D341Med (cell line): ENCODE measurements at places on chromosomes 7 and 10.

GRCh38 chr10:60714233-60714632 lies 64.0 kb upstream of the CDK1 start:
- no peak for DNase-seq

DNA sequence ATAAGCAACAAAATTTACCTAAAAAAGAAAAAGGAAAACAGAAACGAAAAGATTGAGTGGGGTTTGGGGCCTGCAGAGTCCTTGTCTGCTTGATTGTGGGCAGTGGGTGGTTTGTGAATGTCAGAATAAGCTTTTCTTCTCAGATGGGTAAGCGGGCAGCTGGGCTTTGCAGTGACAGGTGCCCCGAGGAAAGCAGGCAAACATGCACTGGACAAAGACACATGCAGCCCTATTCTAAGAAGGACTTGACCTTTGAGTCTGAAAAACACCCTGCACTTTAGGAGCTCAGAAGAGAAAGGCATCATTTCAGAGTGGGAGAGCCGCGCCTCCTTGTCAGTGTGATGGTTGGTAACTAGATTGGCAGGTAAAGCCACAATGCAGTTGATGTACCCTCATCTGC lies 562.7 kb downstream of the PTPRN2 start:
- no peak for DNase-seq

DNA sequence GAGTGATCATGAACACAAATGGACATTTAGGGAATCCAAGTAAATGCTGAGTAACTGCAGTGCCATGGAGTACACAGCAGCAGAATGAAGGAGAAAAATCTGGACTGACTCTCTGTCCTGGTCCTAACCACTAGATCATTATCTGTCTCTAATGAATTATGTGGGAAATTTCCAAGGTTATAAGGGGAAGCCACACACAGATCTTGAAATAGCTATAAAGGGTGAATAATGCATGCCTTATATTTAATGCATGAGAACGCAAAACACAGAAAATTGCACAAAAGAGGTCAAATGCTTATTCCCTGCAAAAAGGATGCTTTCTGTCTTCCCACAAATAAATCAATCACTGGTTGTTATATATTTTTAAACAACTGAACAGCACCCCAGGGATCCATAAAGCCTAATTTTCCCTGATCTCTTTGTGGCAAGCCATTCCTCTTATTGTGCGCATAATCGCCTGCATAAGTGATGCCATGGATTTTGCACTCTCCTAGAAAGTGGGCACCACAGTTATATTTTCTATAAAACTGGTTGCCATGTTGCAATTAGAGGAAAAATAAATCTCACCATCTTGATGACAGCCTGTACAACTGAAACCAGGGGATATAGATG lies 201.8 kb downstream of the XPNPEP1 start:
- no peak for DNase-seq

- DNase-seq, result no peak
Observed at GRCh38 chr7:130410868-130411541, 29.8 kb downstream of the CEP41 start.

DNA sequence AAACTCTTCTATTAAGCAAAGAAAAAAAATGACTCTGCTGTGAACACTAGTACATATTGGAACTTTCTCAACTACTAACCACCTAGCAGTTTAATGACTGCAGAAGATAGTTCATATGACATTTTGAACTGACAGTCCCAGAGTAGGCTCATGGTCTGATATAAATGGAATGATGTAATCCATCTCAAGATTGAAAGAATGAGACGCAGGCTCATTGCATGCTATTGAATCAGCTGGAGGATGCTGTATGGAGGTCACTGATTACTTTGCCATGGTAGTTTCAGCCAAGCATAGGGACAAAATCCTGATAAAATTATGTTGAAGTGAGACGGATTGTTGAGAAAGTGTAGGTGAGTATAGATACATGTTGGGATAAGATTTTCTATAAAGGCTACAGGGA lies 217.6 kb upstream of the SEMA3E start:
- DNase-seq, result no peak

DNA sequence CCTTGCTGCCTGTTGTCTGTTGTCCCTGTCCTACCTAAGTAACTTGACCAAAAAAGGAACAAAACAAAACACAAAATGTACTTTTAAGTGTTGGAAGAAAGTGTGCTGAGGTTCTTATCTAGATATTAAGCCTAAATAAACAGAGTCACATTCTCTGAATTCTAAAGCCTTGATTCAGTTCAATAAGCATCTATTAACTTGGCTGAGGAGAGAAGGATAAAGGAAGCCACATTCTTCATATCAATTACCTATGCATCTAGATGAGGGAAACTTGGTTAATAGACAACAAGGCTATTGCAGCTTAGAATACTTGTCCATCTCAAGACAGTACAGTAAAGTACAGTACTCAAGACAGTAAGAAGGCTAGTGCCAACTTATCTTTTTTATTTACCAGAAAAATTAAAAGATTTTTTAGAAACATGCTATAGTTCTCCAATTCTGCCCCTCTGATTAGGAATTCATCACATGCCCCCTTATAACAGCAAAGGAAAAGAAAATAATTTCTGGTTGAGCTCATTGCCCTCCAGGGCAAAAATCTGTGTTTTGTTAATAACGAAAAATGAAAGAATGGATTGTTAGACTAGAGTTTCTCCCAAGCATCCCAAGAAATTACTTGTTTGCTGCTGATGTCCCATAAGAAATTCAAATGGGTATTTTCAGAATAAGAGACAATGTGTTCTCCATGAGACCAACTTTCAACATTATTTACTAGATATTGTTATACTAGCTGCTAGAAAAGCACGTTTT lies 546.5 kb upstream of the SEMA3D start:
- no peak for DNase-seq

DNA sequence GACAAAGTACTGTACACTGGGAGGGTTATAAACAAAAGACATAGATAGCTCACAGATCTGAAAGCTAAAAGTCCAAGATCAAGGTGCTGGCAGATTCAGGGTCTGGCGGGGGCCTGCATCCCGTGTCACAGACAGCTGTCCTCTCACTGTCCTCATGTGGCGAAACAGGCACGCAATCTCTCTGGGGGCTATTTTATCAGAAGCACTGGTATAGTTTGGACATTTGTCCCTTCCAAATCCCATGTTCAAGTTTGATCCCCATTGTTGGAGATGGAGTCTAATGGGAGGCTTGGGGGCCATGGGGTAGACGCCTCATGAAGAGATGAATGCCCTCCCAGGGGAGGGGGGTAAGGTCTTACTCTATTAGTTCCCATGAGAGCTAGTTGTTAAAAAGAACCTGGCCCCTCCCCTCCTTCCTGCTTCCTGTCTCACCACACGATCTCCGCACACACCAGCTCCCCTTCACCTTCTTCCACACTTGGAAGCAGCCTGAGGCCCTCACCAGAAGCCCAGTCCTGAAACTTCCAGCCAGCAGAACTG lies 72.5 kb upstream of the UCN3 start:
- DNase-seq, result no peak

GRCh38 chr7:43750016-43750887 lies 8.2 kb upstream of the BLVRA start:
- no peak for DNase-seq

DNA sequence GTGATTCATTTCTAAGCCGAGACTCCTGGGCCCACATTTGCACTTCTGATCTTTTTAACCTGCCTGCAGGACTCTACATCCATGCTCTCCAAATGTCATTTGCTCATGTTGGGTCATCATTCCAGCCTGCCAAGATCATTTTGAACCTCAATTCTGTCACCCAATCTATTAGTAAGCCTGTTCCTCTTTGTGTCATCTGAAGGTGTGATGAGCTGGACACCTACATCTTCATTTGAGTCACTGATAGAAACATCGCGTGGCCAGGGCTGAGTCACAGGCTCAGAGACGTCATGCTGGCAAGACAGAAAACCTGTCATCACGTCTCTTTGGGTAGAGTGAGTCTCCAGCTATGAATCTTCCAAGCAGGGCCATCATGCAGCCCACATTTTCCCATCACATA lies 65.3 kb upstream of the SLF2 start:
- no peak for DNase-seq

- DNase-seq, result peak; percentile 66
Observed at GRCh38 chr7:2037808-2038522, 194.8 kb downstream of the MAD1L1 start.

- peak; percentile 31 for DNase-seq
Observed at GRCh38 chr7:69656890-69657289, 58.6 kb downstream of the AUTS2 start.

DNA sequence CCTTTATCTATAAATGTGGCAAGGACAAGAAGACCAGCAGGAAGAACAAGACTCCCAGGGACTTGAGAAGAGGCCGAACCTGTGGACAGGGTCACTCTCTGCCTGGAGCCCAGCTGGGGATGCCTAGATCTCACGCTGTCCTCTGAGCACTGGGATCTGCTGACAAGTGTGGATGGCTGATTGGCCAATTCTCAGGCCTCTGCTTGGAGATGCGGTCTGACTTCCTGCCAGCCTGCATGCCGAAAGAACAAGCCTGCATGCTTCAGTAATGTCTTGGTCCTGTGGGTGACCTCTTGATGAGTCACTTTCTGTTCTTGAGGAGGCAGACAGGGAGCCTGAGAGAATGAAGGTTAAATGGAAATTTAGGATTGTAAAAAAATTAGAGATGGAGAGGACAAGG lies 84.7 kb downstream of the TMEM178B start:
- DNase-seq, result no peak

GRCh38 chr10:47279276-47279675 lies 20.7 kb upstream of the GDF10 start:
- no peak for DNase-seq

- no peak for DNase-seq
Observed at GRCh38 chr10:123502983-123503382, 163.2 kb upstream of the GPR26 start.

DNA sequence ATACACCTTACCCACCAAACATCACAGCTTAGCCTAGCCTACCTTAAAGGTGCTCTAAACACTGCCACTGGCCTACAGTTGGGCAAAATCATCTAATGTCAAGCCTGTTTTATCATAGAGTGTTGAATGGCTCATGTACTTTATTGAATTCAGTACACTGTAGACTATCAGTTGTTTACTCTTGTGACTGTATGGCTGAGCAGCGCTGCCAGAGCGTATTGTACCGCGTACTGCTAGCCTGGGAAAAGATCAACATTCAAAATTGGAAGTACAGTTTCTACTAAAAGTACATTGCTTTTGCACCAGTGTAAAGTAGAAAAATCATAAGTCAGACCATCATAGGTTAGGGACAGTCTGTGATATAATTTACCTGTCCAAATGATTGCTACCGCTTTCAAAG lies 226.8 kb downstream of the PRPF18 start:
- DNase-seq, result no peak

GRCh38 chr10:27241010-27241651 lies 534 bp upstream of the ACBD5 start:
- DNase-seq, result peak; percentile 33

DNA sequence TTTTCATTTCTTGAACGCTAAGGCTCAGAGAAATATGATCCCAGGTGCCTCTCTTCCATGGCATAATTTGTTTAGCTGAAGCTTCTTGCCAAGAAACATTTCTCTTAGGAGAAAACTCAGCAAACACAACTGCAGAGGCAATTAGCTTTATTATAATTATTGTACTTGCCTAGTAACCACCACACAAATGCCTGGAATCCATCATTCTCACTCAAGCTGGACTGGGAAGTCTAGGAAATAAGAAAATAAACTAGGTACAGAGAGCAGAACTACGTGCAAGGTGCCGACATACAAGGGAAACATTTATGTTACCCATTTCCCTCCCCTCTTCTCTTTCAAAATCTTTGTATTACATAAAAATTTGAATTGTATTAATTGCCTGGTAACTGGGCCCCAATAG lies 15.1 kb downstream of the SLC35B4 start:
- no peak for DNase-seq

- DNase-seq, result no peak
Observed at GRCh38 chr7:134698481-134698880, 51.8 kb downstream of the BPGM start.

- no peak for DNase-seq
Observed at GRCh38 chr10:49384268-49384953, 11.5 kb downstream of the DRGX start.

DNA sequence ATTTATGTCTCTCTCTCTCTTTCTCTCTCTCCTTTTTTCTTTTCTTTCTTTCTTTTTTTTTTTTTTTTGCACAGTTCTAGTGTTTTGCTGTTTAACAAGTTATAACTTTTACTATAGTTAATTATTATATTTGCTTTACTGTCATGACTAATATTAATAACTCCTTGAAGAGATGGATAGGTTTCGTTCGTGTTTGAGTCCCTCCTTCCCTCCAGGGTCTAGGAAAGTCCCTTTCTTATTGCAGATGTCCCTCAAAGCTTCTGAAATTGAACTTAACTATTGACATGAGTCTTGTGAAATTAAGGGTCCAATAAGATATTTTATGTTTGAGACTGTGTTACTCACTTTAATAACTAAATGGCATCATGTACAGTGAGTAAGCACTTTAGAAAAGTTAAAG lies 131.4 kb downstream of the PLXDC2 start:
- DNase-seq, result no peak

DNA sequence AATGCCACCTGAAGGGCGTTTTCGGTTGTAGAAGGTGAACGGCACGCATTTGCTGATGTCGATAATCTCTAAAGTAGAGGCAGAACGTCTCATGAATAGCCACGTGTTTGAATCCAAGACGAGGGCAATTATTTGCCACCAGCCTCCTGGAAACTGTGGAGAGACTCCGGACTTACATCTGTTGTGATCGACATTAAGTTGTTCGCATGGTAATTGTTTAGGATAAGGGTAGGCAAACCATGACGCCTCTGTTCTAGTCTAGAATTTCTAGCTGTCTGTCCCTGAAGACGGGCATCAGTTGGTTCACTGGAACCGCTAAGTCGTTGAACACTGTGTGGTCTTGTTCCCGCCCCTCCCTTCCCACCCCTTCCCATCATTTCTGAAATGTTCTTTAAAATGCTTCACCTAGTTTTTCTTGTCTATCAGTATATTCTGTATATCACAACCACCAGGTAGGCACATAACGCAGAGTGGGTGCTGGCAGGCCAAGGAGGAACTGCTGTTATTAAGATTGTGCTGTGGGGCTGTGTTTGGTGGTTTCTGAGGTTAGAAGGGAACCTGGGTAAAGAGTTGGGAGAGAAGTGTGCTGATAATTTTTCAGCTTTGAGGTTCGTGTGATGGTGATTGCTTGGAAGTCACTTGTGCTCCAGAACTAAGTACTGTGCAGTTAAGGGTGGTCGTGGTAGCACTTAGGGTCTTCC lies 1.2 kb downstream of the UBE3C start:
- DNase-seq, result no peak

- DNase-seq, result no peak
Observed at GRCh38 chr7:18167815-18168214, 140.2 kb upstream of the PRPS1L1 start.

GRCh38 chr7:39465055-39465929 lies 100.9 kb upstream of the YAE1 start:
- peak; percentile 70 for DNase-seq

DNA sequence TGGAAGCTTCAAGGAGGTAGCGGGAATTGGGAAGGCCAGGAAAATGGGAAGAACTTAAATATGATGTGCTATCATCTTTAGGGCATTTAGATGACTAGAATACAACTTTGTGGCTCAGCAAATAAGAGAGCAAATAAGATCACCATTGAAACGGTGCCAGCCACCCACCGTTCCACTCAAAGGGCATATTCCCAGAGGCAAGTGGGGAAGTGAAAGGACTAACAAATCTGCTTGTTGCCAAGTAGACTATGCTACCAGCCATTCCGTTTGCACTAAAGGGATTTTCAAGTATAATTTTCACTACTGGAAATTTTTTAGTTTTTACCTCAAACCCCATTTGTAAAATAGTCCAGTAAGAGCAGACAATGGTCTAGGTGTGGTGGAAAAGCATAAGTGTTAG lies 4.0 kb upstream of the PPP1R3C start:
- DNase-seq, result no peak
